ENCODE measurements at places on chromosomes 3 and 15.

- DNase-seq, result no peak
Observed at GRCh38 chr15:60829416-60829815, 350.5 kb upstream of the ICE2 start.

DNA sequence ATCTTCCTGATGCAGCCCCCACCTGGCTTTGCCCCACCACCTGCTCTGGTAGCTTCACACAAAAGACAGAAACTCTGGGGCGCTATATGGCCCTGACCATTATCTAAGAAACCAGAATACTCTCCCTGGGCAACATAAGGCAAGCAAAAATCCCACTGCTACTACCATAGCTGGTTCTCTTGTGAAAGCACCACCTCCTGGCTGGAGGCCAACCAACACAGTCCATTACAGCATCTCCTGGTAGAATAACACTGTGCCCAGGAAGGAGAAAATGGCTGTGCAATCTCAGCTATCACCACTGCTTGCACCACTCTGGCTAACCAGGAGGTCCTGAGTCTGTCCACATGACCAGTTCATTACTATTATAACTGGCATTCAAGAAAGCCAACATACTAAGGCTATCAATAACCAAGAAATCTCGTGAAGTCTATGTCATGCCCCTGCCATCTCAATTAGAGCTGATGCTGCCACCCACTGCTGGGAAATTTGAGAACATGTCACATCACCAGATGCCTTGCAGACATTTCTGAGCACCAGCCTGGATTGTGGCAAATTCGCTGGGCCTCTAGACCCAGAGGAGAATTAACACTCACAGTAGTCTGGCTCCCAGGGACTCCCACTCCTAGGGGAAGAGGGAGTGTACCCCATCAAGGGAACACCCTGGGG, 1114.8 kb downstream of the ROBO2 start:
- DNase-seq, result no peak

- DNase-seq, result no peak
Observed at GRCh38 chr3:157906627-157907026, 199.6 kb downstream of the SHOX2 start.

GRCh38 chr3:192258721-192259120, 468.6 kb downstream of the FGF12 start:
- no peak for DNase-seq

GRCh38 chr3:39193391-39193790, 996 bp upstream of the XIRP1 start:
- DNase-seq, result no peak

DNA sequence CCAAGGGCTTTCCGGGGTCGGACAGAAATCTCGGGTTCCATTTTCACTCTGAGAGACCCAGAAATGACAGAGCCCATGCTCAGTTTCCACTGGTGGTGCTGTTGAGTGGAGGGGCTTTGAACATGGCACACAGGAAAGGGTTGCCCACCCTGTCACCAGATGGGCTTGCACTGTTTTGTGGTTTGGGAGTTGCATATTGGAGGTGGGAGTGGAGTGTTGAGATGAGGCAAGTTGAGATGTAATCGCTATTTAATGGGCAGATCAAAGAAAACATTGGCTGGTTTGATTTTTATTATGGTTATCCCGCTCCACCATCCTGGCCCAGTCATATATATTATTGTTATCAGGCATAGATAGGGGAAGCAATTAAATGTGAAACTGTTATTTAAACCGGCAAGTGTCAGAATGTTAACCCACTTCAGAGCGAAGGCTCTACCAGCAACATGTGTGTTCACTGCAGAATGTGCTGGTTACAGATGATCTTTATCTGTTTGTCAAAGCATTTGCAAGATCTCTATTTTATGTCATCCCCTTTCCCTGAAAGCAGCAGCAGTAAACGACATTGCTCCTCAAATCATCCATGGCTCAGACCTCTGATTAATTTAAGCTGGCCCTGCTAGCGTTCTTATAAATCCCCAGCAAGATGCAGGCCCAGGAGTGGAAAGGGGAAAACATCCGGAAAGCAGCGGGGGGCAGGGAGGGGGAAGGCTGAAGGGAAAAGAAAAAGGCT, 58.3 kb upstream of the TSEN2 start:
- no peak for DNase-seq

DNA sequence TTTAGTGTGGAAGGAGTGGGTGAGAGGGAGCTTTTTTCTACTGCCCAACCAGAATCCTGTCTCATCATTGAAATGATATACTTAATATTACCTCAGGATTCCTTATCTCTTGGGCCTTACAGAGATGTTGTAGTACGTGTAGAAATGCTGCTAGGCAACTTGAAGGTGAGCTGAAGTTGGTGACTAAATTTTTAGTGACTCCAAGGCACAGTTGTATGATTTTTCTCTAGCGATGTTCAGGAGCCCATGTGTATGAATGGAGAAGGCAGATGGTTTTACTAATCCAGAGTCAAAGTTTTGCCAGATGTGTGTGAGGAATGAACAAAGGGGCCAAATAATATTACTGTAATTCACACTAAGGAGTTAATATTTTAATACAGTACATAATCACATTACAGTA, 42.8 kb upstream of the TEX9 start:
- DNase-seq, result no peak

DNA sequence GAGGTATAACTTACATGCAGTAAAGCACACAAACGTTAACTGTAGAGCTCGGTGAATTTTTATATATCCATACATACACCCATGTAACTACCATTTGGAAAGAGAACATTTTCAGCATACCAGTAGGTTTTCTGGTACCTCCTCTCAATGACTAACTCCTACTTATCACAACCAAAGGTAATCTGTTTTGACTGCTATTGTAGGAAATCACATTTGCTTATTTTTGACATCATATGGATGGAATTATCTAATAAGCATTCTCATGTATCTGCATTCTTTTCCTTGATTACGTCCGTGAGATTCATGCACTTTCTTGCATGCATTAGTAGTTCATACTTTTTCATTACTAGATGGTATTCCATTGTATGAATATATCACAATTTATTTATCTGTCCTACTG, 76.8 kb downstream of the CSNK1G1 start:
- no peak for DNase-seq

Data from inflammatory macrophage treated with lipopolysaccharide for 1 hour (primary cell).